Stimulated activated CD8-positive, alpha-beta memory T cell treated with anti-CD3 and anti-CD28 coated beads, Interleukin-7, amount 100 ng/mL, for 1 hour (primary cell): ENCODE measurements at places on chromosomes 4 and X.

DNA sequence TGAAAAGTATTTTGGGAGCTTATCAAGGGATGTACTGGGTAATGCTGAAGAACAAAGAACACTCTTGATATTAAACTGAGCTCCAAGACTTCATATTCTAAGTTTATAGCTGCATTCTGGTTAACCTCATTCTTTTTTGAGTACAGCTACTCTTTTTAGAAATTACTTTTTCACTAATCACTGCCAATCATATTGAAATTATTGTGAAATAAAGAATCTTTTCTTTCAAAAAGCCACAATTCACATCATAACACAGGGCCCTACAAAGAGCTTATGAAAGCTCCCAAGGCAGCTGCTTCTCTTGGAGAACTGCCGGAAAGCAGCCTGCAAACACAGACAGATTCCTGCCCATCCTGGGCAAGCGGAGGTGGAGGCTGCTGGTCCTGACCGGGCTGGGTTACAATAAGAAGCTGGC lies 121.4 kb downstream of the RNF150 start:
- DNase-seq, result no peak

DNA sequence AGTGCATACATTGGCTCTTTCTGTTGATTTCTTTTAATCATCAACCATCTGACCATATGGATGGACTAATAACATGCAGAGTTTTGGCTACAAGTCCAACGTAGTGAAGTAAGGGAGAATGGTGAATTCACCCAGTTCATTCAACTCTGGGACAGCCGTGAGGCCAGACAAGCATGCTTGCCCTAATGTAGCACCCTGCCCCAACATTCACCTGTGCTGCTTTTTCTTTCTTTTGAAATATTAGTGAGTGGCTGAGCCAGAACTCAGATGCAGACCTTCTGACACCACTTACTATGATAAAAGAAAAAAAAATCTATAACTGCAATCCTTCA lies 17.5 kb downstream of the ARSJ start:
- no peak for DNase-seq

- no peak for DNase-seq
Measured at GRCh38 chrX:34849371-34849770, 93.2 kb upstream of the FAM47B start.

- DNase-seq, result no peak
Measured at GRCh38 chr4:56149591-56149990, 200.8 kb downstream of the CEP135 start.

- DNase-seq, result no peak
Measured at GRCh38 chrX:8364369-8365141, 100.1 kb upstream of the VCX3B start.

DNA sequence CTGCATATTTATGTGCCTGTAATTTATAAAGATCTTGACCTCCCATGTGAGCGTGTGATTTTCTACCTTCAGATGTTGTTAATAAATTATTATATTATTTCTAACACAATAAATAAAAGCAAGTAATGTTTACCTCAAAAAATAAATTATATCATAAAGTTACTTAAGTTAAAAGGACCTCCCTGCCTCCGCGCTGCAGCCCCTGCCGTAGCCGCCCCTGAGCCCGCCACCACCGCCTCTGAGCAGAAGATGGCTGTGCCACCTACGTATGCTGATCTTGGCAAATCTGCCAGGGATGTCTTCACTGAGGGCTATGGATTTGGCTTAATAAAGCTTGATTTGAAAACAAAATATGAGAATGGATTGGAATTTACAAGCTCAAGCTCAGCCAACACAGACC lies 119.6 kb upstream of the BRWD3 start:
- no peak for DNase-seq

- DNase-seq, result no peak
Measured at GRCh38 chrX:10106806-10107205, 50.0 kb upstream of the CLCN4 start.

DNA sequence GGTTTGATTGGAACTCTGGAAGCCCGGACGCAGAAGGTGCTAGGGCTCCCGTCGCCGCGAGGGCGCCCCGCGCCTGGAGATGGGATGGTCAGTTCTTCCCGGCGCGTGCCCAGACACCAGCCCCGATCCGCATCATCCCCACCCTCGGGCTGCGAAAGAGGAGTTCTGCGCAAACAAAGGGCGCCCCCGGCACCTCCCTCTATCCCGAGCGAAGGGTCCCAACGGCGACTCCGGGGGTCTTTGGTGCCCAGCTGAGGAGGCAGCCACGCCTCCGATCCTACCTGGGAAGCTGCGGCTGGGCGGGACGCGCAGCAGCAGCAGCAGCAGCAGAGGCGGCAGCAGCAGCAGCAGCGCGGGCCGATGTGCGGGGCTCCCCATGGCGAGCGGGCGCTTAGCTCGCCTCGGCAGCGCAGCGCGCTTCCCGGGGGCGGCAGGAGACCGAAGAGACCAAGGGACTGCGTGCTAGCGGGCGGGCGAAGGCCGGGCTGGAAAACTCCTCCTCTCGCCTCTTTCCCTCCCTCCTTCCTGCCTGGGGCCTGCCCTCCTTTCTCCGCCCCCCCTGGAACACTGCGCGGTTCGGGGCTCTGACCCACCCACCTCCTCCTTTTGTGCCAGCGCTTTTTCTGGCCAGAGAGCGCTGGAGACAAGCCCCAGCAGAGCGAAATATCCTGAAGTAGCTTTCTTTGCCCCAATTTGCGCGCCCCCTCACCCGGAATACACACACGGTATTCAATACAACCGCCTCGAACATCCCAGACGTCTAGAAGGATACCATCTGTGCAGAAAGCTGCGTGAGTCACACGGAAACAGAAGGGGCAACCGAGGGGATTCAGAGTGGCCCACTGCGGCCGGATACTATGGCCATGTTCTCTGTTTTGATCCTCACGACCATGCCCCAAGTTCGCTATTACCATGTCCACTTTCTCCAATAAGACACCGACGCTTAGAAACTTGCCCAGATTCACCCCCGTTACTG lies at the start of gene SRPX:
Gene SRPX (minus strand): TSS at position 457 of the 976 bp plus-strand sequence. CDS start 79 bp downstream, at position 378.
- DNase-seq, result no peak

- no peak for DNase-seq
Measured at GRCh38 chr4:1770245-1770644, 22.8 kb upstream of the FGFR3 start.

DNA sequence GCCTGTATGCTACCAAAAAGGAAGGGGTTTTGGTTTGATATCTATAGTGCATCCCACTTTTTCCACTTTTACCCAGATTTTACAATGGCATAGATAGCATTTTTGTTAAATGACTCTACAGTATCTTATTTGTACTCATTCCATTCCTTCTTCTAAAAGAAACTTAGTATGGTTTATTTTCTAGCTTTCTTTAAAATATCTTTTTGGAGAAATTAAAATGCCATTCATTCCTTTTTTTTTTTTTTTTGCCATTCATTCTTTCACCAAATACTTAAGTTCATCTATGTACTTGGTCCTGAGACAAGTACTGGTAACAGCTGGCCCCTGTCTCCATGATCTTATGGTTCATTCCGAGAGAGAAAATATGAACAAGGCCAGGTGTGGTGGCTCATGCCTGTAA lies 49.1 kb downstream of the MID1 start:
- no peak for DNase-seq

GRCh38 chr4:27692868-27693634 lies 832.4 kb downstream of the STIM2 start:
- DNase-seq, result no peak

GRCh38 chr4:27916452-27917184 lies 1056.0 kb downstream of the STIM2 start:
- no peak for DNase-seq

DNA sequence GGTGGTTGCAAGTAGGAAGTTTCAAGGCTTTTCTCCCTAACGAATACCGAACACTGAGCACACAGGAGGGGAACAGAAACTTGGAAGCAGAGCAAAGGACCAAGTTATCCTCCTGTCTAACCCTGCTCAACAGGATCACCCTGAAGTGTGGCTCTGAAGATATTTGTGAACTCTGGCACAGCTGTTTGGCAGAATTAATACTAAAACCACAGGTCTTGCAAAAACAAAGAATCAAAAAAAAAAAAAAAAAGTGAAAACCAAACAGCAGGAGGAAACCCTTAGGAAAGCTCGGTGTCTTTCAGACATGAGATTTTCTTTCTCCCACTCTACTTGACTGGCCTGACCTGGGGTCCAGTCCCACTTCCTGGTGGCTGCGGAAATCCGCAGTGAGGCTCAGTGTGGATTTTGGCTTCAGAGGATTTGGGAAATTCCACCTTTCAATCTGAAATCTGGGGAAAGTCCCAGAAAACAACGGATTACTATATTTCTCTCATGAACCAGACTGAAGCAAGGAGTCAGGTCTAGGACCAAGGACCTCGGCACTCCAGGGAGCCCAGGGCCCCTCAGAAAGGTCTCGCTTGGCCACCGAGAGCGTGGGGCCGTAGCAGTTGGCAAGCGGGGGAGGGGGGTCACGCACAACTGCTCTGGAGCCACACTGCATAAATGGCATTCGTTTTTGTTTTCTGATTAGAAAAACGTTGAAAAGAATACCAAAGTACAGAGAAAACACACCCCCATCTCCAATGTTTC lies 867 bp downstream of the TIFA start:
- DNase-seq, result no peak

- no peak for DNase-seq
Measured at GRCh38 chrX:78199851-78200250, 60.4 kb upstream of the TAF9B start.

DNA sequence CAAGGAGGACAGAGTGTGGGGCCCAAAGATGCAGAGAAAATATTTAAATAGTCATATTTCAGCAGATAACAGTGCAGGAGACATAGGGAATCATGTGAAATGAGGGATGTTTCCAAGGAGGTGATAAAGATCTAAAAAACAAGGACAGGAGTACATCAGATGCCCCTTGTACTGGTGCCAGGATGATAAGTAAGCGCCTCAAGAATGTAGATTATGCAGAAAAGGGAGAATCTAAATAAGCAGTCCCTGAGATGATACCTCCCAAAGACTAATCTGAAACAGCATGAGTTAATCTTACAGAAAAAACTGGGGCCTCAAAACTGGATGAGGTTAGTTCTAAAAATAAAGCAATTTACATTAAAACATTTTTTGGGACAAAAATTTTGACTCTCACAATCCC lies 136.1 kb upstream of the WDFY3 start:
- DNase-seq, result no peak

DNA sequence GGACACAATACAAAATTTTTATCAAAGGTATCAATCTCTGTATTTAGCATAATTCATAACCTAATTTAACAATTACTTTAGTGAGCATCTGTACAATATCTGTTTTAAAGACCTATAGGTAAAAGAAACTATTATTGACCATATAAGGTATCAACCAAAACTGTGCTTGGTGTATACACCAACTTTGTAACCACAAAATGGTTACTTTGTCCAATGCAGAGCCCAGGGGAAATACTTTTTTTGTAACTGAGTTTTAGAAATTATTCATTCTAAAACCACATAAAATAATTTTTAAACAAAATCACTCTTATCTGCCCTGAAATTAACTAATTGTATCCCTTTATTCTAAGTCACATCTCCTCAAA lies 5.0 kb downstream of the CXXC4 start:
- DNase-seq, result no peak

- DNase-seq, result no peak
Measured at GRCh38 chrX:149365552-149365951, 139.6 kb downstream of the IDS start.

DNA sequence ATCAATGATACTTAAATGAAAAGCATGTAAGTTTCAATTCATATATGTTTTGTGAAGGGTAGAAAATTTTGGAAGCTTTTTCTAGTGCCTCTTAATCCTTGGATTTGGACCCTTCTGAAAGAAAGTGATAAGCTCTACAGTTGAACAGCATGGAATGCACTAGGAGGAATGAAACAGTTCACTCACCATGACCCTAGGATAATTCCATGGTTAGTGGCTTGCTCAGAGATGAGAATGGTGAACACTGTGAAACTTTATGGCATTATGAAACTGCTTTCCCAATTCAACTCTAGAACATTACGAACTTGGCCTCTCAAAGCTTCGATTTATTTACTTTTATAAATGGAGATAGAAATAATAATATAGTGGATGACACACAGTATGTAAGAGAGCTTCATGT lies 88.9 kb upstream of the FAT4 start:
- no peak for DNase-seq

DNA sequence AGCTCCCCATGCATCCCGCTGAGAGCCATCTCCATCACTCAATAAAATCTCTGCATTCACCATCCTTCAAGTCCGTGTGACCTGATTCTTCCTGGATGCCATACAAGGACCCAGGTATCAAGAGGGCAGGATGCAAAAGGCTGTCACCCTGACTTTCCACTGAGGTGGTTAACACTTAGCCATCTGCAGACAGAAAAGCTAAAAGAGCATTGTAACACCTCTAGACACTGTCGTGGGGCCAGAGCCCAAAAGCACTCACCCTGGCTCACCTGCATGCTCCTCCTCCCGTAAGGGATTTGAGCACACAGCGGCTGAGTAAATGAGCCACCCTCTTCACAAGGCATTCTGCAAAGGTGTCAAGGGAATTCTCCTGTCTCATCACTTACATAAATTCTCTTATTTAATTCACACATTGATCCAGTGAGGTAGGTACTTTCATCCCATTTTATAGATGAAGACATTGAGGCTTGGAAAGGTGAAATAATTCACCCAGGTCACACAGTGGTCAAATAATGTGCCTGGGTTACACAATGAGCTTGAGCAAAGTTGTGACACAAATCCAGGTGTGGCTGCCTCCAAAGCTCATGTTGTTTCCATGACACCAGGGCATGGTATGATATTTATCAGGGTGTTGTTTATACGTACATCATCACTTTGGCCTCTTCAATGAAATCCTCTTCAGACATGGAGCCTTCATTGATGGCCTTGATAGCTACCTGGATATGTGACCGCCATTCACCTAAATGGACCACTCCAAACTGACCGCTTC lies 48.0 kb downstream of the TXK start:
- DNase-seq, result no peak

DNA sequence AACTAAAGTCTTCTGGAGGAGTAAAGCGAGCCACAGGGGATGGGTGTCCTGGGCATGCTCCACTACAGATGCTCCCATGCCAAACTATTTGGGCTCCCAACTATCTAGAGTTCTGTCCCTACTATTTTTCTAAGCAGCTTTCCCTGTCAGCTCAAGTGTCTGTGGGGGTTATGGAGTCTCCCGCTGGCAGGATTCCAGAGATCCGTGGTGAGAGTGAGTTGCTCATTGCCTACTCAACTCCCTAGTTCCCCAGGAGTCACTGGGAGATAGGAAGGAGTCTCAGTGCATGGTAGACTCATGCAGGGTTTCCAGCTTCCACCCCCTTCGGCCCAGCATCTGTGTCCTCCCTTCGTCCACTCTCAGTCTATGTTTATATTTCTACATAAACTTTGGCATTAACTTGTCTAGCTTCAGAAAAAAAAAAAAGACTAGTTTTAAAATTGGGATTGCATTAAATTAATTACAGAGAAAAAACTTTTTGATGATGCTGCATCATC lies 55.1 kb upstream of the INPP4B start:
- DNase-seq, result no peak

GRCh38 chrX:51148848-51149247 lies 183.8 kb upstream of the NUDT10 start:
- DNase-seq, result no peak

GRCh38 chrX:24646745-24647182 lies 383 bp downstream of the PCYT1B start:
- no peak for DNase-seq

GRCh38 chr4:35175487-35175886 lies 1068.8 kb downstream of the ARAP2 start:
- no peak for DNase-seq
